ENCODE measurements at places on chromosomes 5 and 9.

DNA sequence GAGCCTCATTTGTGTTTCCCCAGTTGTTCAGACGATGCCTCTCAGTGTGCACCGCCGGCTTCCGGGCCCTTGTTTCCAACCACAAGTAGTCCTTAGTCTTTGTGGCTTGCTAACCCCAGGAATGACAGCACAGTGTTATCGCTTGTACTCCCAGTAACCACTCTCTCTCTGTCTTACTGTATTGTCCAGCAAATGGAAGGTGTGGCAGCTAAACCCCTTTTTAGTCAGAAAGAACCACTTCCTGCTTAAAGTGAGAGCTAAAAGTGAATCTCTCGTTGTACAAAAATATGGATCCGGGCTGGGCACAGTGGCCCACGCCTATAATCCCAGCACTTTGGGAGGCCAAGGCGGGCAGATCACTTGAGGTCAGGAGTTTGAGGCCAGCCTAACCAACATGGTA, 61.3 kb downstream of the ENC1 start:
- DNase-seq: no peak

DNA sequence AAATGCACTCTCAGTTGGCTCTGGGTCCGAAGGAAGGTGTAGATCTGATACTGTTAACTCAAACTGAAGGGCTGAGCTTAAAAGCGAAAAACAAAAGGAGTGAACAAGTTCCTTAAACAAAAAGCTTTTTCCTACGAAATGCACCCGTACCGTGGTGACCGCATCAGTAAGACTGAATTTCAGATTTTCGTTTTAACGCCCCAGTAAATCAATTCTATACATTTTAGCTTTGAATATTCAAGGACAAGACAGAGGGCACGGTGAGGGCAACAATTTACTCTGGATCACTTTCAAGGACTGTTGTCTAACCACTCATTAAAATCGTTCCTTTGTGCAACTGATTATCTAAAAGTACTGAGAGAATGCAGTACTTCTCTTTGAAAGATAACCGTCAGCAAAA, 1.9 kb downstream of the HOMER1 start:
- no peak for DNase-seq

- no peak for DNase-seq
Observed at GRCh38 chr9:125995706-125996105, 248.5 kb downstream of the PBX3 start.

GRCh38 chr5:88602584-88602983, 280.4 kb downstream of the MEF2C start:
- DNase-seq: no peak

GRCh38 chr5:154390096-154390495, 55.7 kb upstream of the SAP30L start:
- DNase-seq: no peak

All from COLO829 (cell line).